ENCODE measurements at places on chromosomes 11 and 22.
A peak's percentile ranks its signal among the peaks of the same experiment; 100 is the strongest.

DNA sequence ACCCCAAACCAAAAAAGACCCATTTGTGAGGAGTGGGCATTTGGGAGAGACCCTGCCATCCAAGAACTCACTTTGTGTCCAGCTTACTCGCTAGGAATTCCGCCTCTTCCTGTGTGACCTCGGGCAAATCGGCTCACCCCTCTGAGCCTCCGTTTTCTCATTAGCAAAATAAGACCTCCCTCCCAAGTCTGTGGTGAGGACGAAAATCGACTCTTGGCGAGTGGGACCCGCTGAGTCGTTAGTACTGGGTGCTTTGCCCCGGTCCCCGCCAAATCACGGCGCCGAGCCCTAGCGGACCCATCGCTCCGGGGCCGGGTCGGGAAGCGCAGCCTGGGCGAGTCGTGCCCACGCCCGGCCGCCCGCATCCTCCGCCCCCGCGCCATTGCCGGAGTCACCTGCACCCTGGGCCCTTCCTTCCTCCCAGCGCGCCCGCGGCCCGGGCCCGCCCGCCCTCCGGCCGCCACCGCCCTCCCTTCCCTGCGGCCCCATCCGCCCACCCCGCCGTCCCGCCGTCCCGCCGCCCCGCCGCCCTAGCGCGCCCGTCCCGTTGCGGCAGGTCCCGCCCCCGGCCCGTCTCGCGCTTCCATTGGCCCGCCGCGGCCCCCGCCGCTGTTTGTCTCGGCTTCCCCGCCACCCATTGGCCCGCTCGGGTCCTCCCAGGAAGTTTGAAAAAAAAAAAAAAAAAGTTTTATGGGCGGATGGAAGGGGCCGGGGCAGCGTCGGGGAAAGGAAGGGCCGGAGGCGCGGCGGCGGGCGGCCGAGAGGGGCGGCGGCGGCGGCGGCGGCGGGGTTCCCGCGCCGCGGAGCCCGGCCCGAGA is 48.9 kb downstream of the TRIOBP start:
- peak; percentile 96 for DNase-seq

- no peak for DNase-seq
Measured at GRCh38 chr11:45786272-45786671, 18.7 kb upstream of the SLC35C1 start.

DNA sequence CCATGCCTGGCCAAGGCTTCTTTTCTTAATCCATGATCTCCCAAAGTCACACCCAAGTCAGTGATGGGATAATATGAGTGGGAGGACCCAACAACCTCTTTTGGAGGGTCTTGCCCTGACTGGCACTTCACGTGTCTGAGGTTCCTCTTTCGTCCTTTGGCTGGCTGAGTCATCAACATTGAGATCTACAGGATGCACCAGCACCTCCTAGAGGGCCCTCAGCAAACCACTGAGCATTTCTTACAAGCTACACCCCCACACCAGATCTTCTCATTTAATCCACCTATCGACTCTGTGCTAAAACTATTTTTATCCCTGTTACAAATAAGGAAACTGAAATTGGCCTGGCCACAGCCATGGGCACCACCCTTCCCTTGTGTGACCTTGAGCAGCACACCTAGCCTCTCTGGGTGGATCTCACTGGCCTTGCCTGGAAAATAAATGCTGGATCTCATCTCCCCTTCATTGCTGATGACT is 63.4 kb downstream of the FLI1 start:
- DNase-seq: no peak

GRCh38 chr11:3947061-3947460 is 91.6 kb downstream of the STIM1 start:
- no peak for DNase-seq

GRCh38 chr22:29231971-29232959 is 26.6 kb downstream of the EMID1 start:
- no peak for DNase-seq

DNA sequence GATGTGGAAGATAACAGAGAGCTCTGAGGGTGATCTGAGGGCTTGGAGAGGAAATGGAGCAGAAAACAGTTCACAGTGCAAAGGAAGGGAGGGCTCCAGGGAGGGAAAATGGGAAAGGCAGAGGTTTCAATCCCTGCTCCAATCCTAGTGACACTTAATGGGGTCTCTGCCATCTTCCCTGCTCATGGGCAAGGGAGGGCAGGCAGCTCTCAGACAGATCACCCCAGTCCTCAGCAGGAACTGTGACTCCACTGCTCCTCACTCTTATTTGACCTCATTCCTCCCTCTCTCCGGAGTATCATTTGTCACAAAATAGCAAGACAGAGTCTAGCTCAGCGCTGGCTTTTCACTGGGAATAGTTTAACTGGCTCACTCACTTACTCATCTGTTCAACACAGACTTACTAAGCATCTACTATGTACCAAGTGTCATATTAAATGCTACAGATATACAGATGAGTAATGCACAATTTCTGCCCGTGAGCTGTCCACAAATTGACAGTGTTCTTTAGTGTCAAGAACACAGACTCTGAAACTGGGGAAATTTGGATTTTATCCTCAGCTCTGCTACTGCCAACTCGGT is 817.4 kb downstream of the OPCML start:
- DNase-seq: no peak

DNA sequence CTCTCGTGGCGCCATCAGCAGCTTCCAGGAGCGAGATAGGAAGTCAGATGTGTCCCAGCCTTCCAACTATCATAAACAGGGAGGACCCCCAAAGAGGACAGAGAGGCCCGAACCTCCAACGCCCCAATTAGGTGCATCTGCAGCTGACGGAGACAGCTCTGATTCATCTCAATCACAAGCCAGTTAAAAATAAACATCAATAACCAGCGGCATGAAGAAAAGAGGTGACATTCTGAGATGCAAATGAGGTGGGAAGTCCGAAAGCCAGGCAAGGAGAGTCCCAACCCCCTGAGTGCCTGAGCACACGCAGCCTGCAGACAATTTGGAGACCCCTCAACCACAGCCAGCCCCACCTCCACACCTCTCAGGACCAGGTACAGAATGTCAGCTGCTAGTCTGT is 28.1 kb upstream of the IGSF9B start:
- DNase-seq: no peak

DNA sequence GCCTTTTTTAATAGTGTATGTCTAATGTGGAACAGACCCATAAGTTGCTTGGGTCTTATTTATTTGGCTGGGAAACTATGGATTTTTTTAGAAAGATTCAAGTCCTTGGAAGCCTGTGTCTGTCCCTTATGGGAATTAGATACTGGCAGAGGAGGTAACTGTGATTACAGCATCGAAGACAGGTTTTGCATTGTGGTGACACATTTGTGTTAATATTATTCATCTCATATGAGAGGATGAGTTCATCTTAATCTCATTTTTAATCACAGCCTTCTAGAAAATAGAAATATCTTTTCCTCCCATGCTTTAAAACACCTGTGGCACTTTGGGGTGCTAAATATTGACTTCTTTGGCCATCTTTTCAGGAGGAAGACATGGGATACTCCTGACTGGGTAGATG is 9.2 kb downstream of the TAB1 start:
- no peak for DNase-seq

DNA sequence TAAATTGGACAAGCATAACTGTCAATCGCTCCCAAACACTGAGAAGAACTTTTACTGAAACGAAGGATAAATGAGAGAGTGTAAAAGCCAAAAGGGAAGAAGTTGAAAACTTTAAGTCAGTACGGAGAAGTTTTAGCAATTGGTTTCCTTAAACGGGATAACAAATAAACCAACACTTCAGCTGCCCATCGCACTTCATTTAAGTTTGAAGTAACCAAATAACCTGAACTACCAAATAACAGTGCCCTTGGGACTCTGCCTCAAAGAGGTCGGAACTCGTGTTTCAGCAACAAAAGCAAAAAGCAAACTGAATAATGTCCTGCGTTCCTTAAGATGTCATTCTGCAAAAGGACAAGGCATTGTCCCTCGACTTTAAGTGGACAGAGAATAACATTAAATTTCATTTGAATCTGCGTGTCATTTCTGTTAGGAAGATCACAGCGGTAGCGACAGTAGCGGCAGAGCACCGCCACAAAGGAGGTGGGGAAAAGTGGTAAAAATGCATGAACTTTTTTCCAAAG is 127.0 kb upstream of the C11orf58 start:
- no peak for DNase-seq

DNA sequence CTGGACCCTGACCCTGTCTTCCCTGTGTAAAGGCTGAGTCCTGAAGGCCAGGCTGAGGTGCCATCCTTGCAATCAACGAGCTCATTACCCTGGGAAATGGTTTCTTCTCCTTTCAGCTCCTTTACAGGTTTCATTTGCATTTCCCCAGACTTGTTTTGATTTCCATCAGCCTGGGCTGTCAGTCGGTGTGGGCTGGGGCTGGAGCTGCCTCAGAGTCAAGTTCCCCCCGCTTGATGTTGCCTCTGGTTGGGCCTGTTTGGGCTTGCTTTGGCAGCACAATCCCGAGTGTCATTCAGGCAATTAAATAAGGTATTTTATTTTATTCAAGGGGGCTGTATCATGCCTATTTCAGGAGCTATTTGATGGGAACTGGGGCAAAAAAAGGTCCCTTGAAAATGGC is 424.9 kb downstream of the INSC start:
- DNase-seq: no peak

DNA sequence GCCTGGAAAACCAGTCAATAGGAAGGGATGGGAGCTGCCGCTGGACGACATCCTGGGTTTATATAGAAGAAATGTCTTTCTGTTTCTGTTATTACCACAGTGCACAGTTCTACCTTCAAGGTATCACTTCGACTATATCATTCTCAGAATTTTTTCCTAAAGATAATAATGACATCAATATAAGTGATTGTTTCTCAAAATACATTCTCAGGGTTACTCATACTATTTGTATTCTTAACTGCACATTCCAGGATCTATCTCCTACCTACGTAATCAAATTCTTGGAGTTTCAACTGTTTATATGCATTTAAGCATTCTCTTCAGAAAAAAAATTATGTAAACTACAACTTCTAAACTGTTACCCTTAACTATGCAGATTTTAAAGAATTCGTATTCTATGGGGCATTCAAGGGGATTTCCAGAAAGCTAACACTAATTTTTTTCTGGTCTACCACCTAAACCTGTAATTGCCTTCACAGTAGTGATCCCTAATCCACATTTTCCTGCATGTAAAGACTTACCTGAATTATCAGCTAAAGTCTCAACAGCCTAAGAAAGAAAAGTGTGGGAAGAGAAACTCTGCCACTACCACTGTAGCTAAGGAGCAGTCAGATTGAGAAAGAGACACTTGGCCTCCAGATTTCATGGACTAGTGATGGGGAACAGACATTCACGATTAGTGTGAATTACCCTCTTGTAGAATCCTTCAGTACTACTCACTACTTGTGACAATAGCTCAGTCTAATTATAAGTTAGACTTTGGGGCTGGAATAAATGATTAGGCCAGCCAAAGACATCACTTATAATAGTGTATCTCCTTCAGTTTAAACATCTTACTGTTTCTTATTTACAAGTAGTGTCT is at the start of gene OR51B5:
Gene OR51B5, minus strand, starts transcription at position 51 of the 862 bp plus-strand sequence. Its CDS starts 0 bp downstream, at position 51.
- no peak for DNase-seq

Measured in mesenteric fat pad (tissue), 1 donor.